ENCODE measurements at places on chromosomes 2 and 18. TPM values are rescaled to one million over a fixed set of nuclear protein-coding genes. Genes with fewer than 3 reads are reported as not detected.

DNA sequence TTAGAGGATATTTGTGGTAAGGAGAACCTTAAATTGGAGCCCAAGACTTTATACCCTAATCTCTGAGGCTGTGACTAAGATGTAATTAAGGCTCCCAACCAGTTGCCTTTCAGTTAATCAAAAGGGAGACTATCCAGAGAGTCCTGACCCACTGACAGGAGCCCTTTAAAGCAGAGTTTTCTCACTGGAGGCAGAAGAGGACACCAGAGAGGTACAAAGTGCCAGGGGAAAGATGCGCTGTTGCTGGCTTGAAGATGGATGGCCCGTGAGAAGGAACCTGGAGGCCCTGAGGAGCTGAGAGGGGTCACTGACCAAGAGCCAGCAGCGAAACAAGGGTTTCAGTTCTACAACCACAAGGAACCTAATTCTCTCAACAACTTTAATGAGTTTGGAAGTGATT is 137.3 kb downstream of the TMEM131 start:
- no peaks in the 10 kb centered on the region for H3K4me1 ChIP-seq
- no peaks in the 10 kb centered on the region for H3K27me3 ChIP-seq
- no peak overlapping the region for H3K4me3 ChIP-seq
- H3K27ac ChIP-seq = no peak overlapping the region

- H3K36me3 ChIP-seq = no peaks in the 10 kb centered on the region
- DNase-seq = no peak
- H3K27me3 ChIP-seq = no peaks in the 10 kb centered on the region
- H3K4me3 ChIP-seq = no peak overlapping the region
- H3K4me1 ChIP-seq = no peaks in the 10 kb centered on the region
Measured at GRCh38 chr2:225074366-225074765, 32.1 kb upstream of the DOCK10 start.

The PLA2R1 gene
- total RNA-seq = 6.7 TPM

- H3K36me3 ChIP-seq = no peaks in the 10 kb centered on the region
- no peak overlapping the region for H3K27ac ChIP-seq
- no peak for DNase-seq
- peaks cover 21% of the 10 kb centered on the region for H3K4me1 ChIP-seq
- no peaks in the 10 kb centered on the region for H3K27me3 ChIP-seq
- H3K4me3 ChIP-seq = no peak overlapping the region
Measured at GRCh38 chr2:46852598-46852997, 63.0 kb downstream of the MCFD2 start.

DNA sequence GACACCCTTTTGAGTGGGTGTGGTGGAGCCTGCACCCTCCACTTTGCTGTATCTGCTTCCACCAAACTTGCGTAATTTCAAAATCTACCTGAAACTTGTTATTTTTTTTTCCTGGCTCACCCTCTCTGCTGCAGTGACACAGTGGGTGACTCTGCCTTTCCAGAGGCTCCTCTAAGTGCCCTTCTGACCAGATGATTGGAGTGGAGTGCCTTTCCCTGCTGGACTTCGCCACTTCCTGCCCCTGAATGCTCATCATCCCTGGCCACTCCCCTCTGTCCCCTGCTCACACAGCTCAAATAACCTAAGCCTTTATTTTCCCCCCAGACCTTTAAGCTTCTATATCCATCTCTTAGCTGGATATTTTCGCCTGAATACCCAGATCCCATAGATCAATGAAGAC is 777.5 kb upstream of the ID2 start:
- no peaks in the 10 kb centered on the region for H3K4me1 ChIP-seq
- no peaks in the 10 kb centered on the region for H3K27me3 ChIP-seq
- no peak overlapping the region for H3K4me3 ChIP-seq
- H3K36me3 ChIP-seq = no peaks in the 10 kb centered on the region
- DNase-seq = no peak

The EVX2 gene
- not detected for total RNA-seq

- H3K27me3 ChIP-seq = no peaks in the 10 kb centered on the region
- H3K36me3 ChIP-seq = no peaks in the 10 kb centered on the region
- H3K27ac ChIP-seq = no peak overlapping the region
- no peak for DNase-seq
Measured at GRCh38 chr18:1103537-1103936, 198.9 kb downstream of the ADCYAP1 start.

- H3K4me1 ChIP-seq = no peaks in the 10 kb centered on the region
- DNase-seq = no peak
- H3K27ac ChIP-seq = no peak overlapping the region
- H3K4me3 ChIP-seq = no peak overlapping the region
Measured at GRCh38 chr2:174282441-174282840, 34.1 kb upstream of the OLA1 start.

DNA sequence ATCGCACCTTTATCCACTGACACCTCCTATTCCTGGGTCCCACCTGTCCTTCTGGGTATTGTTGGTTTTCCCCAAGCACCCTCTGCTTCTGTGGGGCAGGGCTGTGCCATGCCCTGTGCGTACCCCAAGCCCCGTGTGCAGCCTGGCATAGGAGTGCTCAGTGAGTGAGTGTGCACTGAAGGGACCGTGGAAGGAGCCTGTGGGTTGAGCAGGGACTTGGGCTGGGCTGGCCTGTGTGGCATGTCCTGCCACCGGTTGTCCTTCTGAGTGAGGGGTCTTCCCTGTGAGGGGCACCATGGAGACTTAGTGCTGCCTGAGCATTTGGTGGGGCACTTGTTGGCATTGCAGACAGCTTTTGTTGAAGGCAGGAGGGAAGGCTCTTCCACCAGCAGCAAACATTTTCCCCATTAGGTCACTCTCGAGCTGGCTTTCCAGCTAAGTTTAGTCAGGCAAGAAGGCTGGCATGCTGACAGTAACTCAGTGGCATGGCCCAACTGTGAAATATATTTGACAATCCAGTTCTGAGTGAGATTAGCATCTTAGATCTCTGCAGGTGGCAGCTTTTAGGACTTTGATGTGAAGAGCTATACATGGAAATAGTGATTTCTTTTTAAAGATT is 64.7 kb downstream of the LPIN1 start:
- no peaks in the 10 kb centered on the region for H3K27me3 ChIP-seq
- H3K36me3 ChIP-seq = peaks cover 19% of the 10 kb centered on the region
- H3K4me3 ChIP-seq = no peak overlapping the region
- DNase-seq = no peak
- H3K27ac ChIP-seq = no peak overlapping the region

- H3K27ac ChIP-seq = no peak overlapping the region
- no peaks in the 10 kb centered on the region for H3K4me1 ChIP-seq
- no peak for DNase-seq
- no peaks in the 10 kb centered on the region for H3K36me3 ChIP-seq
Measured at GRCh38 chr2:238834982-238835381, 12.9 kb upstream of the TWIST2 start.

DNA sequence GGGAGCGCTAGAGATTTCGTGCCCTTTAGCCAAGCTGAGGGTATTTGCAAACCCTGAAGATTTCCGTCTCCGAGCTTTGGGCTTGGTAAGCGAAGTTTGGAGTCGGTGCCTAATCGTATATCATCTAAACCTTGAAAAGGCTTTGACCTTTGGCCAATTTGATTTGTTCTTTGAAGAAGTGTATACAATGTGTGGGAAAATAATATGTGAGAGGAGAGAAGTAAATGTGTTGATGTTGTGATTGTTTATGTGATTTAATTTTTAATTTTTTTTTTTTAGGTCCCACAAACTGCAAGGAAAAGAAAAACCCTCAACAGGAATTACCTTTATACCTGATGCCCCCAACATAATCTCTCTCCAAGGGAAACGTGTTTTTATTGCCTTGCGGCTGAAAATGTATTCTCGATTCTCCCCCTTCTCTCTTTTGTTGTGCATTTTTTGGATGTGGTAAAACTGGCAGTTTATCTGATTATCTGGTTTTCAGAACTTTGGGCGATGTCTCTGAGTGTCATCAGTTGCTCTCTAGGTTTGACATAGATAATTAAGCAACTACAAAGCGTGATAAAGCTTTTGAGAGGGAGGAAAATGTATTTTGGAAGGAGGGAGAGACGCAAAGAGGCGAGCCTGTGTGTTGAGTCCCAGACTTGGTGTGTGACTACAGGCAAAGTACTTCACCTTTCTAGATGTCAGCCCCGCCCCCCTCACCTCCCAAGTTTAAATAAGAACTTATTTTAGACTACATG is 912 bp upstream of the FBXO11 start:
- H3K36me3 ChIP-seq = no peaks in the 10 kb centered on the region
- no peaks in the 10 kb centered on the region for H3K27me3 ChIP-seq
- DNase-seq = peak; percentile 60
- no peaks in the 10 kb centered on the region for H3K4me1 ChIP-seq

The TANC1 gene
- 28.3 TPM for total RNA-seq

The UGT1A3 gene
- 1.9 TPM for total RNA-seq

The G6PC2 gene
- total RNA-seq = 0.11 TPM

- DNase-seq = no peak
- H3K27me3 ChIP-seq = no peaks in the 10 kb centered on the region
- no peak overlapping the region for H3K4me3 ChIP-seq
- H3K36me3 ChIP-seq = no peaks in the 10 kb centered on the region
Measured at GRCh38 chr2:33288011-33288410, 188.4 kb upstream of the RASGRP3 start.

DNA sequence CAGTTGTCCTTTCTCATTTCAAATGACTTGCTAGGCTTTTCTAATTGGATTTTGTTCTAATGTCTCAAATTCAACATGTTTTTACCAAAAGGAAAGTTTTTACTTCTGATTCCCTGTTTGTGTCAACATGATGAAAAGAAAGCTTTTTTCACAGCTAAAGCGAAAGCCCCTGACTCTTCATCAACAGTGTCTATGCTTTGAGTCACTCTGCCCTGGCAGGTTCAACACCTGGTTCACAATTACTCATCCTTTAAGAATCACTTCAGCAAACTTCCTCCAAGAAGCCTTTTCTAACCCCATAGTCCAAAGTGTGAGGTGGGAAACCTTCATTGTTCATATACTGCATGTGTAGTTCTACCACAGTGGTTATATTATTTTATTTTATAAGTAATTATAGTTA is 7.6 kb upstream of the DSG2 start:
- peak overlapping the region; percentile 50 for H3K27ac ChIP-seq
- H3K4me3 ChIP-seq = no peak overlapping the region
- no peaks in the 10 kb centered on the region for H3K27me3 ChIP-seq
- H3K4me1 ChIP-seq = no peaks in the 10 kb centered on the region
- DNase-seq = peak; percentile 48

The PCARE gene
- not detected for total RNA-seq

Data from colonic mucosa (tissue), 4 donors.